ENCODE measurements at places on chromosomes 3 and 15.

DNA sequence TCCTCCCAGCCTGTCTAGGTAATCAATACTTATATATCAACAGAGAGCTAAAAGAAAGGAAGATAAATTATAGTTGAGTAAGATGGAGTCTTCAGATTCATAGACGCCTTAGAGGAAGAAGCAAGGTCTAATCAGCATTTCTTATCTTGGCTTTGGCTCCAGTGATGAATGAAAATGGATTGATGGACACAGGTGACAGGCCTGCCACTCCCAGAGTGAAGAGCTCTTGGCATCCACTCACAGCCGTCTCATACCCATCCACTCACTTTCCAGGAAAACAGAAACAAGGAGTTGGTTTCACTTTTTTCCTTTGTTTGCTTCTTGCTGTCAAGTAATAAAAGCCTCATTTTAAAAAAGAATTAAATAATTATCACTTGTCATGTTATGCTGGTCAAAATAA is 168.2 kb downstream of the MFSD1 start:
- DNase-seq = no peak

- no peak for DNase-seq
Measured at GRCh38 chr3:112365636-112366035, 32.7 kb downstream of the CD200 start.

- DNase-seq = no peak
Measured at GRCh38 chr15:35166730-35167359, 81.8 kb upstream of the NANOGP8 start.

- DNase-seq = no peak
Measured at GRCh38 chr3:45911511-45912226, 25.3 kb downstream of the CCR9 start.

GRCh38 chr3:83928903-83929302 is 1029.9 kb upstream of the CADM2 start:
- no peak for DNase-seq

GRCh38 chr15:38972831-38973230 is 408.2 kb upstream of the RASGRP1 start:
- DNase-seq = no peak

DNA sequence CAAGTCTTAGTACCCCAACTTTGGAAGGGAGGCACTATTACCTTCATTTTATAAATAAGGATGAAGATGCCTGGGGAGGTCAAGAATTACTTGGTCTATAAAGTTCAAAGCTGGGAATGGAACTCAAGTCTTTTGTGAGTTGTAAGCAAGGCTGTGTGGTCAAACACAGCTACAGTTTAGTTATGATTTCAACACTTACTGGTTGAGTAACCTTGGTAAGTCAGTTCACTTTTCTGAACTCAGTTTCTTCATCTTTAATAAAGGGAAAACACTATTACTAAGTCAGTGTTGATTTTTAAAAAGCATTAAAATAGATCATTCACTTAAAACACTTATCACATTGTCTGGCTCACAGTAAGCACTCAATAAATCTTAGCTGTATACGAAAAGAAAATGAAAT is 200.4 kb upstream of the ADAMTS9 start:
- DNase-seq = no peak

GRCh38 chr15:29268706-29269484 is 727 bp downstream of the NSMCE3 start:
- no peak for DNase-seq
